Activated T-cell treated with anti-CD3 and anti-CD28 coated beads, Interleukin-2, amount 50 U/mL, for 48 hours (primary cell): ENCODE measurements at places on chromosomes 7 and 10.

DNA sequence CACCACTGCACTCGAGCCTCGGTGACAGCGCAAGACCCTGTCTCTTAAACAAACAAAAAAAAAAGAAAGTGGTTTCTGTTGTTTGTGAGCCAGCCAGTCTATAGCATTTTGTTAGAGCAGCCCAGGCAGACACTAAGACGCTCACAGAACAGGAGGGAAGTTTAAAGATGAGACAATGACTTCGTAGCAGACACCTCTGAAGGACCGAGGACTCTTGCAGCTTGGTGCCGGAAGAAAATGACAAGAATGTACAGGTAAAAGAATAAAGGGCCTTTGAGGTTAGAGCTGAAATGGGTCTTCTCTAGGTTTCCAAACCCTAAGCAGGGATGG lies 39.7 kb downstream of the MACROH2A2 start:
- no peak for DNase-seq

GRCh38 chr7:85602196-85602595 lies 415.3 kb upstream of the SEMA3D start:
- DNase-seq: no peak

DNA sequence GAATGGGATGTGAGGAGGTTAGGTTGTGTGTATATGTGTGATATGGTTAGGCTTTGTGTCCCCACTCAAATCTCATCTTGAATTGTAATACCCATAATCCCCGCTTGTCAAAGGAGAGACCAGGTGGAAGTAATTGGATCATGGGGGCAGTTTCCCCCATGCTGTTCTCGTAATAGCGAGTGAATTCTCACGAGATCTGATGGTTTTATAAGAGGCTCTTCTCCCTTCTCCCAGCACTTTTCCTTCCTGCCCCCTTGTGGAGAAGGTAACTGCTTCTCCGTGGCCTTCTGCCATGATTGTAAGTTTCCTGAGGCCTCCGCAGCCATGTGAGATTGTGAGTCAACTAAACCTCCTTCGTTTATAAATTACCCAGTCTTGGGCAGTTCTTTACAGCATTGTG lies 47.3 kb downstream of the NPVF start:
- DNase-seq: no peak

DNA sequence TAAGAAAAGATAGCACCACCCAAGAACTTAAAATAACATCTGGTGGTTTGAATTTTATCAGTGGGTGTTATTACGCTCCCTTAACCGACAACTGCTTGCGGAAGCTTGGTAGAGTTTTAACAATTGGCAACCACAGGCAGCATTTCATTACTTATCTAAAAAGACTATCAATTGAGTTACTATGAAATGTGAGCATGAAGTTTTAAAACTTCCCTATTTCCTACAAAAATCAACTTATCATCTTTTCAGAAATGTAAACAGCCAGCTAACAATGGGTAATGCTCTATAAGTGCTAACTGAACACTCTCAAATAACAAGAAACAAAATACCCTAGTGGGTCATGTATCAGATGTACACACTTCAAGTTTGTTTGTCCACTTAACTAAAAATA lies 68.8 kb downstream of the OSBPL3 start:
- no peak for DNase-seq

GRCh38 chr10:44906486-44906885 lies 4.7 kb upstream of the TMEM72 start:
- no peak for DNase-seq

GRCh38 chr10:94591461-94592205 lies 46.0 kb downstream of the HELLS start:
- no peak for DNase-seq

GRCh38 chr7:31735991-31736982 lies 49.3 kb downstream of the PPP1R17 start:
- DNase-seq: peak; percentile 31

- DNase-seq: no peak
Measured at GRCh38 chr10:53075469-53075868, 302.9 kb upstream of the MBL2 start.

- DNase-seq: no peak
Measured at GRCh38 chr7:140176122-140176701, 571 bp downstream of the KDM7A start.

- no peak for DNase-seq
Measured at GRCh38 chr7:150402671-150403321, 23.7 kb downstream of the ZNF775 start.

- no peak for DNase-seq
Measured at GRCh38 chr7:136976504-136977251, 108.2 kb downstream of the CHRM2 start.

DNA sequence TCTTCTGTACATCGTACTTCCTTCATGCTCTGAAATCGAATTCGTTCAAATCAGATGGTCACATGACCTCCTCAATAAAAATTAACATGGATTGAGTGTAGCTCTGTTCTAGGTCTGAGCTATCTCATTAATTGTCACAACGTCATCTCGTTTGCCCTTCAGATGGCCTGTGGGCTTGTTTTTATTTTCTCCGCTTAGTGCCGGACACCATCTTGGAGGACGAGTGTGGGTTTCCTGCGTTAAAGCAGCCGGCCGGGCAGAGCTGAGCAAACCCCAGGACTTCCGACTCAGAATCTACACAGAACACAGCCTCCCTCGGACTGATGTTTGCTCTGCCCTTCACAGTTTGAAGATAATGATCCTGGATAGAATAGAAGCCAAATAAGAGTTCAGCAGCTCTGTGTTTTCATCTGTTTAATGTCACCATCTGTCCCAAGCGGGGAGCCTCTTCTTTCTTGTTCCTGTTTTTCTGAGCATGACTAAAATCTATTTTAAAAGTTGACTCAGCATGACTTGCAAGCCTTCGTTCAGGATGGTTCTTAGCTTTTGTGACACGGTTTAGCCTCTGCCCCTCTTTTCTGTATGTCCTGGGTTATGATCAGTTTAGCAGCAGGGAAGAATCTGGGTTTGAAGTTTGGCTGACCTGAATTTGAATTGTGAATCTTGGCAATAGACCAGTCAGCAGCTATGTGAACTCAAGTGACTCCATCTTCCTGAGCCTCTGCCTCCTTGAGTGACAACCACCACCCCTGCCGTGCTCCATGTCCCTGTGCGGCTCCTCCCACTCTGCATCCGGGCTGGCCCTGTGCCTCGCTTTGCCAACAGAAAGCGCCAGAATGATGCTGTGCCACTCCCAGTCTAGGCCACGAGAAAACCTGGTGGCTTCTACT lies 30.6 kb upstream of the GALNTL5 start:
- DNase-seq: peak; percentile 40

GRCh38 chr10:129531969-129532660 lies 65.1 kb downstream of the MGMT start:
- no peak for DNase-seq

- DNase-seq: no peak
Measured at GRCh38 chr7:33979807-33980355, 74.5 kb downstream of the BMPER start.

DNA sequence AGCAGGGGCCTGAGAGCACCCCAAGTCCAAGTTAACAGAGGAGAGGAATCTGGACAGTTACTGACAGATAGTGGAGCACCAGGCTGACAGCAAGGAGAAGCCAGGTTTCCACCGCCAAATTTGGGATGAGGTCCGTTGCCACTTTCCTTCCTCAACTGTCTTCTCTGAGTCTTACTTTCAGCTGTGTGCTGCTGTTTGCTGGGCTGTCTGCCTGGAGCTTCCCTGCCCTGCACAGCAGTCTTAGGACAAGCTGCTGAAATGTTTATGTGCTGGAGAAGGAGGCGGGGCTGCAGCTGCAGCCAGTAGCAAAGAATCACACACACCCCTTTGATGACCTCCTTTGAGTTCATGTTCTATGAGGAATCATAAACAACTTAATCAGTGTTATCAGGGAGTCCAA lies 17.4 kb upstream of the CYP3A7 start:
- DNase-seq: no peak

DNA sequence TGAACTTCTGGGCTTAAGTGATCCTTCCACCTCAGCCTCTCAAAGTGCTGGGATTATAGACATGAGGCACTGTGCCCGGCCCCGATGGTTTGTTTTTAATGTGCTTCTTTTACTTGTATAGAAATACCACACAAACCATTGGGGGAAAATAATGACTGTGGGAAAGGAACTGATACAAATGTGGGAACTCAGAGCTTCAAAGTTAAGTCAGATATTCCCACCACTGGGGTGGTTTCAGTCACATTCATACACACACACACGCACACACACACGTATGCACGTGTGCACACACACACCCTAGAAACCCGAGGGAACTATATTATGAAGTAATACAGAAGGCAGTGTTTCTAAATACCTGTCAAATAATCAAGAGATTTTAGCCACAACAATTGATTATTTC lies 17.0 kb downstream of the CPA4 start:
- no peak for DNase-seq

GRCh38 chr10:13440185-13441061 lies 88.4 kb downstream of the BEND7 start:
- peak; percentile 83 for DNase-seq

DNA sequence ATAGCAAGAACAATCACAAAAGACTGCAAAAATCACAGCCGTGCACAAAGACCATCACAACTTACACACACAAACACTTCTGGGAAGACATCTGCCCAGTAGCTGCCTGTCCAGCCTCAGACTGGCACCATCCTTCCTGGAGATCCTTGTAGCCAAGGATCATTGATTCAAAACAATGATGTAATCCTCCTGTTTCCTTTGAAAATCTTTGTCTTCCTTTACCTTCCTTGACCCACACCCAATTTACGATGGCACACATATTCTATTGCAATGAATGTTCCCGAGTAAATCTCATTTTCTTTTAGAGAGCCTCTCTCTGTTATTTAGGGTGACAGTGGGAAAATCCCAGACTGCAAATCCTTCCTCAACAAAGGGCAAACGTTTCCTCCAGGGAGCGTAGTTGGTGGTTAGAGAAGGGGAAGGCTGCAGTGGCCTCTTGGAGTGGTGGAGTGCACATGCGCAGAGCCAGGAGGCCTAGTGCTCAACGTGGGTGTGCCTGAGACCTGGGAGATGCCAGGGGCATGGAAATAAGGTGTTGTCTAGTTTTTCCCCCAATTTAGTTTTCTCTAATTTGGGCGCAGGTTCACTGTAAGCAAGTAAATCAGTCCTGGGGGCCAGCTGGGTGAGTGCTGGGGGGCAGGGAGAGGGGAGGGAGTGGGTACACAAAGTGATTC lies 3.1 kb upstream of the INPP5A start:
- DNase-seq: no peak

- DNase-seq: no peak
Measured at GRCh38 chr10:107498983-107499382, 334.5 kb upstream of the SORCS1 start.

DNA sequence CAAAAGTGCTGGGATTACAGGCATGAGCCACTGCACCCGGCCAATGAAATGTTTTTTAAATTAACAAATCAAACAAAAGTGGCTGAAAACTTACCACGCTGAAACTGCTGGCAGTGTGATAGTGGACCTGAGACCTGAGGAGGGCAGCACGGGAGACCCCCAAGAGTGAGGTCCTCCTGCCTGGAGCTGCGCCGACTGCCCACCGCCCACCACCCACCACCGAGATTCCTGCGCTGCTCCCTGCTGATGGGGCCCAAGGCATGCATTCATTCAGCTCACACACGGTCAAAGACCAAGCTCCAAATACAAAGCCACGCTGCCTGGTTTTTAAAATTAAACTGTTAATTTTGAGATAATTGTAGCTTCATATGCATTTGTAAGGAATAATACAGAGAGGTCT lies 16.4 kb upstream of the LARP4B start:
- DNase-seq: no peak

- DNase-seq: no peak
Measured at GRCh38 chr10:111822661-111823060, 360.9 kb downstream of the GPAM start.

GRCh38 chr10:31961277-31962074 lies 32.8 kb upstream of the ARHGAP12 start:
- DNase-seq: peak; percentile 23

DNA sequence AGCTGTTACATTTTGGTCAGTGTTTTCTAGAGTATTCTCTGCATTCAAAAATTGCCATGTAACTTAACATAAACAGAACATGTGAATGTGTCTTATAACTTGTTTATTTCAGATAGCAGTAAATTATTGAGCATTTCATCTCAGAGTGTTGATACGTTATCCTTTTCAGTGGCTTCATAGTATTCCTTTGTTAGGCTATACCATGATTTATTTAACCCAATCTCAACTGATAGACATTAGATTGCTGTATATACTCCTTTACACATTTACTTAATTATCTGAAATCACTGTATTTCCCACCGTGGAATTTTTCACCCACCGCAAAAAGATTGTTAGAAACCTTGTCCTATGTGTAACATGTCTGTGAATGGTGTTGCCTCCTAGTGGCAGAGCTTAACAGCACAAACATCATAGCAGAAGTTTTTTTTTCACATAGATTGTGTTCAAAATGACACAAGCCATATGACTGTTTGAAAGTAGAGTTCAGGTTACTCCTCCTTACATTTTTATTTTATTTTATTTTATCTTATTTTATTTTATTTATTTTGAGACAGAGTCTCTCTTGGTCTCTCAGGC lies 21.4 kb downstream of the SLF2 start:
- DNase-seq: no peak

- DNase-seq: peak; percentile 28
Measured at GRCh38 chr10:59805014-59805413, 51.8 kb upstream of the MRLN start.

DNA sequence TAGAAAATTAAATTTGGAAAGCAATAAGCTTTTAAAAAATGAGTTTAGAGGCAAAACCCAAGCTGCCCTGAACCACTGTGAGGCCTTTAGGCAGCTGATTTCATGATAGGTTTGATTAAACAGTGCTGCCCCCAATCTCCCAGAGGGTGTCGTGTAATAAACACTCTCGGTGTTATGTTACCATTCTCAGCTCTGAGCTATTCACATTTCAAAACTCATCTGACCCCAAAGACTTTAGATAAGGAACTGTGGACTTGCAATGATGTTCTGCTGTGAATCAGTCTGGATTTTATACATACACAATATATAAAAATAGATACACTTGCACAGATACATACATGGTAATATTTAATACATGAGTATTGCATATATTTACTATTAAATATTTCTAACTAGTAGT lies 120.4 kb downstream of the MALRD1 start:
- no peak for DNase-seq

DNA sequence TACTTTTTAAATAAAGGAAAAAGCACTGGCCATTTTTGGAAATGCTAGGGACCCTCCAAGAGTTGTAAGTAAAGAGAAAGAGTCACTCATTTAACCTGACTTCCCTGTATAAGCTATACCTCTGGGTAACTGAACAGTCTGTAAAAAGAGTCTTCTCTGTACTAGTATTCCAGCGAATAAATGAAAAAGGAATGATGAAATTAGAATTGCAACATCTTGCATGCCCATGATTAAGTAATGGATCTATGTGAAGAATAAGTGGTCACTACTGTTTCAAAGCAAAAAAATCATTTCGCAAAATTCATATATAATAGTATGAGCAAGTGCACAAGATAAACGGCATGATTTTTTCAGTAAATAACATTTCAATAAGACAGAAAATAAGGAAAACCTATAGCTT lies 116.8 kb downstream of the ZFAND4 start:
- DNase-seq: no peak

DNA sequence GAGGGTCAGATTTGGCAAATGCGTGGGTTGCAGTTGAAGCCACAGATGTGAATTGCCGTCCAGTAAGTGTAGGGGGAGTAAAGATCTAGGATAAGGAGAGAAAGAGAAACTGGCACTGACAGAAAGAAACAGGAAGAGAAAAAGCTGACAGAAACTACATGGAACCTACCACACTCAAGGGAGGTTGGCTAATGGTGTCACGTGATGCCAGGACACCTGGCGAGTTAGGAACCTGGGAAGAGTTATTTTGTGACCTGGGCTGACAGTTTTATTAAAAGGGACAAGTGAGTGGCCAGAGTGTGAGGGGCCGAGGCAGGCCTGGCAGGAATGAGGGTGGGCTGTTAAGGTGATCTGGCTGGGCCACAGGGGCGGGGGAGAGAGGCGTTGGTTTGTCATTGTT lies 188.7 kb downstream of the ADARB2 start:
- DNase-seq: no peak

GRCh38 chr10:32005050-32005449 lies 51.2 kb downstream of the KIF5B start:
- peak; percentile 45 for DNase-seq
